Activated naive CD4-positive, alpha-beta T cell treated with Interleukin-2 at 50 U/mL for 16 hours (primary cell): ENCODE measurements at places on chromosomes 12 and 14.
A peak's percentile ranks its signal among the peaks of the same experiment; 100 is the strongest.

DNA sequence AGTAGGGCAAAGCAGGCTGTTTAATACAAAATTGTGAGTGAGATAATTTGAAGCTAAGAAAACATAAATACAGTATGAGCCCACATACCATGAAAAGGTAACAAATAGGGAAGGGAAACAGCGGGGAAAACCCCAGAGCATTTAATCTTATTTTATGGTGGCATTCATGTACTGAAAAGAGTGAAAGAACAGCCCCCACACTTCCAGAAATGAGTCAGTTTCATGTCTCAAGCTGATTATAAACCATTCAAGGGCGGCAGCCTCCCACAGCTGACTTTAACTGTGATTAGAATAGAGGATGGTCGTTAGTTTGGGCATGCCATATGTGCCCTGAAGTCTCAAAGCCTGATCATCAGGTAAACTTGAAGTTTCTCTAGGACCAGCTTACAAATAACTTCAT is 64.5 kb downstream of the FOXG1 start:
- DNase-seq, result no peak

DNA sequence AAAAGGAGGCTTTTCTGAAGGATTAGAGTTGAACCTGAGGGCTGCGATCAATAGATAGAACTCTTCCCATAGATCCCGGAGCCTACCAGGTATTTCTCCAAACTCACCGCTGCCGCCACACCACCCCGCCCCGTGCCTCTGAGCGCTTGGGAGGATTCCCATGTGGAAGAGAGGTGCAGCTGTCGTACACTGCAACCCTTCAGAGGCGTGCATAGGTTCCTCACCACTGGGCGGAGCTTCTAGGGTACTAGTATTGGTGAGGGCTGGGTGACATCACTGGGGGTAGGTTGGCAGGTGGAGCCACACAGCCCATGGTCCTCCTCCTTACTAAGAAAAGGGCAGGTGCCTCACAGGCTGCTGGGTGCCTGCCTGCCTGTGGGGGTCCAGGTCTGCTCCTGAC is 127.0 kb downstream of the TSPAN9 start:
- DNase-seq, result no peak

DNA sequence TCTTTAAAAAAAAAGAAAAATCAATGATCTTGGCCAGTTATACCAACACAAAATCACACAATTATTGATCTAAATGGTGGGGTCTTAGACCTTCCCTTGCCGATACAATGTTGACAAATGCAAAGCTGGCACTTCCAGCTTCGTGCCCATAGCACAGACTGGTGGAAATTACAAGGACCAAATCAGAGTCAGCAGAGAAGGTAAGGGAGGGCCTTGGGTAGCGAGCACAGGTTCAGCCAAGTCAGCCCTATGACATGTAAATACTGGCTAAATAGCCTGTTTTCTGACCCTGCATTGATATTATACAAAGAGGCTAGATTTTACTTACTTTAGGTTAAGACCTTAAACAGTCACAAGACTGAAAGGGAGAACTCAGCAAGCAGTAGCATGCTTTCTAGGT is 30.3 kb upstream of the WDR89 start:
- no peak for DNase-seq

DNA sequence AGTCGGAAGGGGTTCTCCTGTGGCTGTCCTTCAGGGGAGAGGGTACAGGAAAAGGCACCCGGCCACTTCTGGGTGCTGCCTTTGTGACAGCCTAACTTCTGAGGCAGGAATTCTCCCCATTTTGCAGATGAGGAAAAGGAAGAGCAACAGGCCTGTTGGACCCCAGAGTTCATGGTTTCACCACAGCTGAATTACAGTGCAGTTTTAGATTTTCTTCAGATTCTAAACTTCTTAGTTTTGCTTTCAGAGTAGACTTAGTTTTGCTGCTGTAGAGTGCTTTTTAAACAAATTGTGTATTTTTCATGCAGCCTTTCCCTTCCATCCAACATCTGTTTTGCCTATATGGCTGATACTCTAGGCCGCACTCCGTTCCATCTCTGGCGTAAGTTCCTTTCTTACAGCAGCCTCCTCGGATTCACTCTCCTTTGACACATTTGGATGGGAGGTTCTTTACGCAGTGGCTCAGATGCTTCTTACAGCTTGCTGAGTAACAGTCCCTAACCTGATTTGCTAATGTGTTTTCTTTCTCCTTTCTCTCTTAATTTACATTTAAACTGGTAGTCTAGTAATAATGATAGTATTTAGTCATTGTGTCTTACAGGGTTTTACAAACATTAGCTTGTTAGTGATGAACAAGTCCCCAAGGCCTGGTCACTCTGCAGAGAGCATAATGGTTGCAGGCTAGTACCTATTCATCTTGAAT is 7.8 kb downstream of the TRAF3 start:
- DNase-seq, result no peak

DNA sequence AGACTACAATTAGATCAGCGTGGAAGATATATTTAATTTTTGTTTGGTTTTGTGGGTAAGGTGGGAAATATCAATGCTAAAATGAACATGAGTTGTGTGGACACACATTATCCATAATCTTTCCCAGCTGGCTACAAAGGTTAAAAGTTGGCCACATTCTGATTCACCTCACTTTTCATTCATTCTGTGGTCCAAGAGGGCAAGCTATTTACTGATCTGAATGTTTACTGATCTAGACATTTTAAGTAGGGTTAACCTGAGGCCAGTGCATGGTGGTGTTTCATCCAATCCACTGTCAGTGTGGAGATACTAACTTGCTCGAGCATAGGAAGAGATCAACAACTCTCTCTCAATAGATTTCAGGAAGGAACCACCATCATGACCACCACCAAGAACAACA is 71.6 kb downstream of the DCAF5 start:
- no peak for DNase-seq

DNA sequence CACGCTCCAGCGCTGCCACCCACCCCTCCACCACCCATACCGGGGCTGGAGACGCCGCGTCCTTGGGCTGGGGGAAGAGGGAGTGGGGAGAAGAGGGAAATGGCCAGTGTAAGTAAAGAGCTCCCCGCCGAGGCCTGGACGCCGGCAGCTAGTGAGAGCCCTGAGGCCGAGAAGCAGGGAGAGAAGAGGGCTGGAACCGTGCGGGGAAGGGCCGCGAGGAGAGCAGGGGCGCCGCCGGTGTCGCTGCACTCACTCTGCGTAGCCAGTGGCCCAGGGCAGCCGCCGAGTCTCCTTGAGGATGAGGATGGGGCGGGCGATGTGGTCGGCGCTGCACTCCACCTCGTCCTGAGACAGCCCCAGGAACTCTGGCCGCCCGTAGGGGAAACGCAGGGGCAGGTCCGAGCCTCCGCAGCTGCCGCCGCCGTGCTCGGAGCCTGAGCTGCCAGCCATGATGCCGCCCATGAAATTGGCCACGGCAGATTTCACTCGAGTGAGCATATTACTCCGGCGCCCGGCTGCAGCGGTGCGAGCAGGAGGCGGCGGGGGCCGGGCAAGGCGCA is 631 bp downstream of the PPM1H start:
- no peak for DNase-seq

DNA sequence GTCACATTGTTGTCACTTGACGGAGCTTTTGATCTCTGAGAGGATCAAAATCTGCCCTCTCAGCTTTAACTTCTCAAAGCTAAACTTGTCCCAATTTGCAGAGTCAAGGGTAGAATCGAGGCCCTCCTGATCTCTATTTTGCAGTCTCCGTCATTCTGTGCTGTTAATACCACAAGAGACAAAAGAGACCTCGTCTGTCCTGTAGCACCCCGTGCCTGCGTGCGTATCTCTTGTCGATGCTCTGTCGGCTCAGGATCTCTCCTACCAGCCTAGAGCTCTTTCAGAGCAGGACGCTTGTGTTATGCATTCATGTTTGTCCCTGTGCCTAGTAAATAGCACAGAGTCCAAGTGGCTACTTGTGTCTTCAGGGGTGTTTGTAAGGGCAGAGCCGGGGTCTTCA is 5.1 kb downstream of the EVL start:
- peak; percentile 34 for DNase-seq
